ENCODE measurements at places on chromosomes 4 and X.

DNA sequence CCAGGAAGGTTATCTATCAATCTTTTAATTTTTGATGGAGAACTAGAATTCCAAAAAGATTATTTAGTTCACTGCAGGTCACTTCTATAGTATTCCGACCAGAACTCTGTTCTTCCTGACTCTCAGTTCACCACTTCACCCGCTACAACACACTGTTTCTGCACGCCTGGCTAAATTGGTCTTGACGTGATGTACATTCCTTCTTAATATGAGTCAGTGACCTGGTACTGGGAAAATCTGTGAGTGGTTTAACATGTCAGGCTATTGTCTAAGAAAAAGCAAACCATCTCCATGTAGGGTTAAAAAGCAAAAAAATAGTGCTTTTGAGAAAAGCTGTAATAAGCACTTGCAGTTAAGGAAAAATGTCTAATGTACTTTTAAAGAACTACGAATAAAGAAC lies 120.4 kb downstream of the NDST3 start:
- DNase-seq: no peak

- no peak for DNase-seq
These were observed 90.8 kb downstream of the FNIP2 start for GRCh38 chr4:158859661-158860060.

DNA sequence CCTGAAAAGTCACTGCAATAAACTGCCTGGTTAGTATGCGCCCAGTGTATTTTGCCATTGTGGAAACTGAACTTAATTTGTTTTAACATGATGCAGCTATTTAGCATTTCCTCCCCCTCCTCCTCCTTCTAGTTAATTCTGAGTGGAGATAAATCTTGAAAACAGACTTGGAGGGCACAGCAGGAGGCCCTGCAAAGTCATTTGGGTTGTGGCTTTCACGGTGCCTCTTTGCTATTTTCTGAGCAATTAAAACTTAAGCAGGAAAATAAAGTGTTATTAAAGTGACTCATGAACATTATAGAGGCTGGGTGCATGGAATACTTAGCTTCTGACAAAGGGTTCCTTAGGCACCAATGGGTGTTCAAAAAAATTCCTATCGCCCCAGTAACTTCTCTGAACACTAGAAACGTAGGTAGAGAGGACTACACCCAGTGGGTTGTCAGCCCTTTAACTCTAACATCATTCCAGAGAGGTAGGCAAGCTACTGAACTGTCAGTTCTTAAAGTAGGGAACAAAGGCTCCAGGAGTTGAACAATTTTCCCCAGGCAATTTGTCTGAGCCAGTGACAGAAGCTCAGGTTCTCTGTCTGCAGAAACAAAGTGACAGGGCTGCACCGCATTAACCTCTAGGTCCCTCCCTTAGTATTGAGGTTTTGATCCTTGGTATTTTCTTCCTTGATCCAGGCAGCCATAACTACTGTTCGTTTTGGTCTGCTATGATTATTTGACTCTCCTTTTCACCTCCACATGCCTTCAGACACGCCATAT lies 158.3 kb upstream of the KIT start:
- DNase-seq: no peak

DNA sequence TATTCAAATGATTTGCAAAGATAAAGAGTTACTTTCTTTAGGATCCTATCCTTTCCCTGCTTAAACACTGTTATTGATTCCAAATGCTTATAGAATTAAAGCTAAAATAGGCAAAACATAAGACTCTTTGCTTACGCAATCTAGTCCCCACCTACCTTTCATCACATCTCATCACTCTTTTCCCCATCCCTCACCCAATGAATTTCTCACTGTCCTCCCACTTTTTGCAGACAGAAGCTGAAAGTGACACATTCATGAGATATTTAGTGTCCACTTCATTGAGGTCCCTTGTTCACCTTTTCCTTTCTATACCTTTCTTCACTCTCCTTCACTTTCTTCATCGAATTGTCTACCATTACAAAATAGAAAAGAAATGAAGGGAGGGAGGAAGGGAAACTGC lies 424 bp downstream of the SATL1 start:
- no peak for DNase-seq

- peak; percentile 4 for DNase-seq
These were observed 252.4 kb upstream of the CPEB2 start for GRCh38 chr4:14749910-14750309.

DNA sequence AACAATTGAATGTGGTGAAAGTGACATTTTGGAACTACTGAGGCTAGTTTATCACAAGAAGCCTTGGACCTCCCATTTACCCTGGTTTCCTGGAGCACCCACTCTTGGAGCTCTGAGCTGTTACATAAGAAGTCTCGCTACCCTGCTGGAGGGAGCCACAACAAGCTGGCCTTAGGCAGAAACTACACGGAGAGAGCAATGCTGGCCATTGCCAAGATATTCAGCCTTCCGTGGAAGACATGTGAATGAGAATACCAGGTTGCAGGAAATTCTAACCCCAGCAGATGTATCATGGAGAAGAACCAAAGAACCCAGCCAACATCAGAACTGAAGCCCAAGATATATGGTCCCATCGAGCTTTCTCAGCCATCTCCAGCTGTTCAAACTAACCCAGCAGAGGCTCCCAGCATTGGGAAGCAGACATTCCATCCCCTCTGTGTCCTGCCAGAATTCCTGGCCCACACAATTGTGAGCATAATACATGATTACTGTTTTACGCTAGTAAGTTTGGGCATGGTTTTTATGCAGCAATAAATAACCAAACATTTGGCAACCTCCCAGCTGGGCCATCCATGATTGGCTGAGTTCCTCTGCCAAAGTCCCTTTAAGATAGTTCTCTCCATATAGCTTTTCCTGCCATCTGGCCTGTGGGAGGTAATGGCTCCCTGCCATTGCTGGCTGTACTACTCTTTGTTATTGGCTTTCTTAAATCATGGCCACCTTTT lies 17.9 kb upstream of the PDE5A start:
- no peak for DNase-seq

- no peak for DNase-seq
These were observed 77.4 kb downstream of the ANAPC4 start for GRCh38 chr4:25454476-25454875.

GRCh38 chr4:24056289-24056688 lies 166.4 kb upstream of the PPARGC1A start:
- DNase-seq: no peak

DNA sequence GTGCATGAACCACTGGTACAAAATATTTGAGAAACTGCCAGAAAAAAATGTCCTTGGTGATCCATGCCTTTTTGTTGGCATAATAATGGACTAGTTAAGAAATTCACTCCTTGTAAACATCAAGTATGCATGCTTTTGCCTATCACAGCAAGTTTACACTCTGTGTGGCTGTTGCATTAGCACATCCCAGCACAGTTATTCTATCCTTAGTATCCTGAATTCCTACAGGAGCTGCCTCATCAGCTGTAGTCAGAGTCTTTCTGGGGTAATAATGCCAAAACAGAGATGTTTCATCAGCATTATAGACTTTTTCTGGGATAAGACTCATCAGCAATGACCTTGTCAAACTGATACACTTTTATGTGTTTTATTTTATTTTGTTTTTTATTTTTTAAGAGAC lies 82.8 kb downstream of the CHIC2 start:
- no peak for DNase-seq

All from kidney capillary endothelial cell (primary cell).